Caudate nucleus (tissue), 63 donors: ENCODE measurements at places on chromosomes 13 and 19.

GRCh38 chr19:39533003-39533512, 406 bp upstream of the EID2B start:
- DNase-seq, result no peak

DNA sequence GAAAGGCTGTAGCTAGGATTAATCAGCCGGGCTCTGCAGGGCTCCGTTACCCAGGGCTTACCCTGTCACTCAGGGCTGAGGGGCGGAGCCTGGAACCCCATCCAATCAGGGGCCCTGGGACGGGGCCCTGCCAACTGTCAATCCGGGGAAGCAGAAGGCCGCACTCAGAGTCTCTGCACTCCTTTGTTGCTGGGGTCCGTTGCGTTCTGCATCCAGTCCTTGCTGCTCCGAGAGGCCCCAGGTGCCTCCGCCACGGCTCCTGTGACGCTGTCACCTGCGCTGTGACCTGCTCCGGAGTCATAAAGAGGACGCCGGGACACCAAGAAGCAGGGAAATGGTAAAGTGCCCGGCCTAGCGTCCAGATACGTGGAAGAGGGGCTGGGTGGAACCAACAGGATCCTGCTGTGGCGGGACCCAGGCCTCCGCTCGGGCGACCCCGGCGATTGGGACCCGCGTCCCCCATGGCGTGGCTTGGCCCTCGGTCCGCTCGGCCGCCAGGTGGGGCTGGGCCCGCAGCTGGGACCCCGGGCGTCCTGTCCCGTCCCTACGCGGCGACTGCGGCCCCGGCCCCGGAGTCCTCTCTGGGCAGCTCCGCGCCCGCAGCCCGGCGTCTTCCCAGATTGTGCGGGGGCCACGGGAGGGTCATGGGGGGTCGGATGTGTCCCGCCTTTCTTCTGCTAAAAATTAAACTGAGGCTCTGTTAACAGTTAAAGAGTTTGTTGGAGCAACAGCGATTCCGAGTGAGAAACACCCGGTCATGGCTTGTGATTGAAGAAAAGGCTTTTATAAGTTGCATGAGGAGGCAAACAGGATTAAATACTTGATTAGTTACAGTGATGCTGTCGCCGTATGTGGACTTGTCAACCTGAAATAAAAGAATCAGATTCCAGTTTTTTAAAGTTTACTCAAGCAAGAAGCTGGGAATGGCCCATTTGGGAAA, at the start of gene ZNF491:
ZNF491 (plus strand) TSS at position 133 of the 940 bp plus-strand sequence. CDS start 7,431 bp downstream, outside the sequence.
- peak; percentile 96 for DNase-seq

GRCh38 chr19:39845584-39845932, 621 bp downstream of the FBL start:
- DNase-seq, result no peak

DNA sequence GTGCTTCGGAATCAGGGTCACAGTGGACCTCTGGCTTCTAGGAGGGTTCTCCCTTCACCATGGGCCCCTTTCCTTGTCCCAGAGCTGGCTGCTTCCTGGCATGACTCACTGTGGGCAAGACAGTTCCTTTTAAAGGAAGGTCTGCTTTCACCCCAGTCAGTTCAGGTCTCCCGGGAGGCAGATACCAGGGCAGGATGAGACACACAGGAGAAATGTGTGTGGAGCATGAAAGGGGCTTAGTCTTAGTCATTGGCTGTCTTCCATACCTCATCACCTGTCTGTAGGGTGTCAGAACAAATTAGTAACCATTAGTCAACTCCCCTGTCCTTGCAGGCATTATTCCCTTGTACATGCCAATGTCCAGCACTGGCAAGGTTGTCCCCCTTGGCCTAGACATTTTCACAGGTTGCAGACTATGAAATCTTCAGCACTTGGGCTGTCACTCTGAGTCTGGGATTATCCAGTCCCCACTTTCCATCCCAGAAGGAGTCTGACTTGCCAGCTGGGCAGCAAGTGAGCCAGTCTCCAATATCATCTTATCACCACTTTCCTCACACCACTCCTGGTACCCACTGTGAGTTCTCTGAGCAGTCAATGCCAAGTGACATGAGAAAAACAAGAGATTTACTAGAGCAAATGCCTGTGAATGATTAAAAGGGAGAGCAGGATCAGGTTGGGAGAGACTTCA, 76.8 kb upstream of the MEDAG start:
- DNase-seq, result no peak

GRCh38 chr19:29547361-29547960, 21.7 kb downstream of the VSTM2B start:
- DNase-seq, result no peak

DNA sequence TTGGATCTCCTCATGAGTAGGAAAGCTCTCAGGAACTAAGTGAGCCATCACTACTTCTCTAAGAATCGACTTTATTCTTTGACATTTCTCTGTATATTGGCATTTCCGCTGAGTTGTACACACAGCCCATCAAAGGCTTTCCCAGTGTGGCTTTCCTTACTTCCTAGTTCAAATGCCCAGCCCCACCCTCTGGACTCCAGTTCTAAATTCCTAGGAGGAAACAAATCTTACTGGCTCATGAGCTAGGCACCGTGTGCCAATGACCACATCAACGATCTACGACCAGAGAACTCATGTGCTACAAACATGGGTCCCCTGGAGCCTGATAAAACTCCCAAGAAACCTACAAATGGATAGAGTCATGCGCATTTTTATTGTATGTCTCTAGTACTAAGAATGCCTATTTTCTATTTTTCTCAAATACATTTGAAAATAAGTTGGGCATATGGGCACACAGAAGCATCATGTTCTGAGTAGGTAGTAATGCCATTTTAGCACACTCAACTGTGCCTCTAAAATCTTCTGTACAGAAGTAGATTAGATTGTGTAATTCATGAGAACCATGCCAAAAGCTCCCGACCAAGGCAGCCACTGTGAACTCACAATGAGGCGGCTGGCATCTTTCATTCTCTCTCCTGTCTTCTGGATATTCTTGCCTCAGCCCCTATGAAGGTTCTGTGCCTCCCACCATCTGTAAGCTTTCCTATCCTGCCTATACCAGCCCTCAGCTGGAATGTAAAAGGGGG, 10.5 kb upstream of the RAP2A start:
- no peak for DNase-seq

DNA sequence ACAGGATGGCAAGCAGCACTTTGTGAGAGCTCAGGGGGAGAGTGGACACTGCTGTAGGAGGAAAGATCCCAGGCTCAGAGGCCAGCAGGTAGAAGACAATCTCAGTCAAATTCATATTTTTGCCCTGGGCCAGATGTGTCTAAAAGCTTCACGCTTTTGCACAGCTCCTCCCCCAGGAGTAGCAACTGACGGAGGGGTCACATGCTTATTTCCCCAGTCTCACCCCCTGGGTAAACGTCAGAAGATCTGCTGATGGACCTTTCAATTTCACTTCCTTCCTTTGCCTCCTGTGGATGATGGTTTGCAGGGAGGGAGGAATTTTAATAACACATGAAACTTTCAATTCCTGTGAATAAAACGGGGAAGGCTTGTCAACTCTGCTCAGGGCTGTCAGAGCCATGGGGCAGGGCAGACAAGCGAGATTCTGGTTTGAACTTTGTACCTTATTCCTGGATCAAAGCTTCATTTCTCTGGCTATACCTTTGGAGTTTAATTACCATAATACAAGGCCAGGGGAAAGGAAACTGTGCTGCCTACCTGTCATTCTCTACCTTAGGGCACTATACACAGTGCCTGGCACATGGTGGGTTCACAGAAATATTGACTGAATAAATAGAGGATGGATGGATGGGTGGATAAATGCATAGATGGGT, 41.0 kb downstream of the POU4F1 start:
- no peak for DNase-seq

GRCh38 chr19:17658240-17658639, 29.9 kb downstream of the UNC13A start:
- no peak for DNase-seq

DNA sequence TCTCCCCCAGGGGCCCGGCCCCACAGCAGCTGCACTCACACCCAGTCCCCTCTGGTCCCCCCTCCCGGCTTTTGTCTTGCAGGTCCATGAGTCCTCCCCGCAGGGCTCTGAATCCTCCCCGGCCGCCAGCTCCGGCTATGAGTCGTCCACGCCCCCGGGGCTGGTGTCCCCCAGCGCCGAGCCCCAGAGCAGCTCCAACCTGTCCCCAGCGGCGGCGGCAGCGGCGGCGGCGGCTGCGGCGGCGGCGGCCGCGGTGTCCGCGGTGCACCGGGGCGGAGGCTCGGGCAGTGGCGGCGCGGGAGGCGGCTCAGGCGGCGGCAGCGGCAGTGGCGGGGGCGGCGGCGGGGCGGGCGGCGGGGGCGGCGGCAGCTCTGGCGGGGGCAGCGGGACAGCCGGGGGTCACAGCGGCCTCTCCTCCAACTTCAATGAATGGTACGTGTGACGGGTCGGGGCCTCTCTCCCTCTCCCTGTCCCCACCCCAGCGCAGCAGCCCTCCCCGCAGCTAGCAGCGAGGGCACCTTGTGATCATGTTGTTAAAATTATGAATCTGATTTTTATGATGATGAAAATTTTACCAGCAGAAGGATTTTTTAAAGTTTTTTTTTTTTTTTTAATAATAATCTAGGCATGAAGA, 3.8 kb downstream of the ZIC2 start:
- DNase-seq, result no peak

- DNase-seq, result no peak
Observed at GRCh38 chr19:47057328-47057727, 8.9 kb upstream of the TMEM160 start.

GRCh38 chr13:106565127-106565775, 2.7 kb downstream of the ARGLU1 start:
- no peak for DNase-seq

GRCh38 chr13:61387694-61388093, 28.0 kb downstream of the PCDH20 start:
- no peak for DNase-seq

DNA sequence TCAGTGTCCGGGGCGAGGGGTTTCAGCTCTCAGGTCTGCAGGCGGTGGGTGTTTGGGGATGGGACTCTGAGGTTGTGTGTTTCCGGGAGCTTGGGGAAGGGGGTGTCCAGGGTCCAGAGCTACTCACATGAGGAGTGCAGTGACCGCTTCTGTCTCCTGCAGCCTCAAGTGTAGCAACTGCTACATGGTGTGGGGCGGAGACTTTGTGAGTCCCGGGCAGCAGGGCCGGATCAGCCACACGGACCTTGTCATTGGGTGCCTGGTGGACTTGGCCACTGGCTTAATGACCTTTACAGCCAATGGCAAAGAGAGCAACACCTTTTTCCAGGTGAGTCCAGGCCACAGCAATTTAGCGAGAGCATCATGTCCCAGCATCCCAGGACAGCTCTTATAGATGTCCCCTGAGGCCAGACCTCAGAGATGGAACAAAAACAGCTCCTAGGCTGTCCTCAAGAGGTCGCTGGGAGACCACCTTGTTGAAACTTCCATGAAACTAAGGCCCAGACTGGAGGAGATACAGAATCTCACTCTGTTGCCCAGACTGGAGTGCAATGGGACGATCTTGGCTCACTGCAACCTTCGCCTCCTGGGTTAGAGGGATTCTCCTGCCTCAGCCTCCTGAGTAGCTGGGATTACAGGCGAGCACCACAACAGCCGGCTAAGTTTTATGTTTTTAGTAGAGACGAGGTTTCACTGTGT, 44.9 kb downstream of the RYR1 start:
- DNase-seq, result no peak

- no peak for DNase-seq
Observed at GRCh38 chr19:33670398-33670797, 48.6 kb downstream of the CHST8 start.

DNA sequence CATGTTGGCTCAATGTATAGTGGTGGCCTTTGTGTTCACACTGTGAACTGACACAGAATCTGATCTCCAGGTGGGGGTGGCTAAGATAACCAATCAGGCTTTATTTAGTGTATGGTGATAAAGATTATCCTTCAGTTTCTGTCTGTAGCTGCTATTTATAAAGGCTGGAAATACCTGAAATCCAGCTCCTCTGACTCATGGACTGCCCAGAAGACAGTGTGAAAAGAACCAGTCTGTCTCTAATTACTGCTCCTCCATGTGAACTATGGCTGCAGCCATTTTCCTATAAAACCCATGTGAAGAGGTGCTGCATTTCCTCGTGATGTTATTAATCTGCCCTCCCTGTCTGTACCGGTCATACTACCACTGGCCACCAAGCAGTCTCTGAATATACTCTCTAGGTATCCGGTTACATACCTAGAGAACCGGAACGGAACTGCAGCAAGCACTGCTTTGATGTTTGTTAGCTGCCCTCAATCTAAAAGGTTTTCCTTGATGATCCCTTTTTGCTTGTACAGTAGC, 238.0 kb downstream of the LHFPL6 start:
- no peak for DNase-seq

- no peak for DNase-seq
Observed at GRCh38 chr13:21872795-21873194, 201.9 kb downstream of the FGF9 start.

GRCh38 chr13:44380404-44381165, 7.0 kb downstream of the SERP2 start:
- no peak for DNase-seq

DNA sequence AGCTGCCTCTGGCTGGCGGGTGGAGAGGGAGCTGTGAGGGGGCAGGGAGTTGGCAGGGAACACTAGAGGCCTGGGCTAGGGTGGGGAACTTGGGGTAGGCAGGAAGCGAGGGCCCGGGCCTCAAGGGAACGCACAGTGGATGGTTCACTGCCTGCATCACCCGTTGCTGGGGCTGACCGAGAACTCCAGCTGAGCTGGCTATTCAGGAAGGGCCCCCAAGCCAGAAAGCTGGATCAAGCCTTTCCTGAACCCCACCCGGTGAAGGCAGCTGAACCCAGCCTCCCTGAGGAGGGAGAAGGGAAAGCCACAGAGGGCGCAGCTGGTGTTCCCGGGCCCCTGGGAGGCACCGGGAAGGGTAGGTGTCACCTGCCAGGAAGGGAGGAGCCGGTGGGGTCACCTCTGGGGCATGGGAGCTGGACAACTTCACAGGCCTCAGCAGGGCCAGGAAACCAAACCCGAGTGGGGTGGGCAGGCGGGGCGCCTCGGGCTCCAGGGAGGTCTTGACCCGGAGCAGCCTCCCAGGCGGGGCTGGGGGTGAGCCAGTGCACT, 13.9 kb downstream of the PALM start:
- no peak for DNase-seq

DNA sequence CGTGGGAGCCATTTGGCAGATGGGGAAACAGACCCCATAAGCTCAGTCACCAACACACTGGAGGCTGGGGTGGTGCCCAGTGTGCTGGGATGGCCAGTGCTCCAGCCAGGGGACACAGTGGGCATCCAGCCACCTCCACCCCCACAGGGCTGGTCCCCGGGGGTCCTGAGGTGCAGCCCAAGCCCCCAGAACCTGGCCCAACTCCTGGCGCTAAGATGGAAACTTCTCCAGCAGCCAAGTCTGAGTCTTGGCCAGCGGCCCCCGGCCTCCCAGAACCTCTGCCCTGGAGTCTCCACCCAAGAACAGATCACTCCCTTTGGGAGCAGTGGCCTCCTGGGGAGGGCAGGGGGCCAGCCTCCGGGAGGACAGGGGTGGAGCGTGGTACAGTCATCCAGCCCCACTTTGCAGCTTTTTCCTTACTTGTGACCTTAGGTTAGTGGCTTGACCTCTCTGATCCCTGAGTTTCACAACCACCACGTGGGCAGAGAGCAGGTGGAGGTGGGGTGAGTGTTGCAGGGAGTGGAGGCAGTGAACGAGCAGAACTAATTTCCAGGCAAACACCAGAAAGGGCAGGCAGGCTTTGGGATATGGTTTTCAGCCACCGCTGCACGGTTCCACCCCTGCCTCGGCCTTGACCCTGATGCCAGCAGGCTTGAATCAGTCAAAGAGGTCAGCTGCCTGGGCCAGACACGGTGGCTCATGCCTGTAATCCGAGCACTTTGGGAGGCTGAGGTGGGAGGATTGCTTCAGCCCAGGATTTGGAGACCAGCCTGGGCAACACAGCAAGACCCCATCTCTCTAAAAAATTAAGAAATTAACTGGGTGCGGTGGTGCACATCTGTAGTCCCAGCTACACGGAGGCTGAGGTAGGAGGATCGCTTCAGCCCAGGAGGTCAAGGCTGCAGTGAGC, 4.3 kb upstream of the NRTN start:
- DNase-seq, result no peak

GRCh38 chr19:7670150-7670783, 1.4 kb downstream of the RETN start:
- DNase-seq, result no peak
